ENCODE measurements at places on chromosomes 16 and 17.

- DNase-seq: no peak
These were observed 156.2 kb upstream of the TNRC6C start for GRCh38 chr17:77802333-77802615.

DNA sequence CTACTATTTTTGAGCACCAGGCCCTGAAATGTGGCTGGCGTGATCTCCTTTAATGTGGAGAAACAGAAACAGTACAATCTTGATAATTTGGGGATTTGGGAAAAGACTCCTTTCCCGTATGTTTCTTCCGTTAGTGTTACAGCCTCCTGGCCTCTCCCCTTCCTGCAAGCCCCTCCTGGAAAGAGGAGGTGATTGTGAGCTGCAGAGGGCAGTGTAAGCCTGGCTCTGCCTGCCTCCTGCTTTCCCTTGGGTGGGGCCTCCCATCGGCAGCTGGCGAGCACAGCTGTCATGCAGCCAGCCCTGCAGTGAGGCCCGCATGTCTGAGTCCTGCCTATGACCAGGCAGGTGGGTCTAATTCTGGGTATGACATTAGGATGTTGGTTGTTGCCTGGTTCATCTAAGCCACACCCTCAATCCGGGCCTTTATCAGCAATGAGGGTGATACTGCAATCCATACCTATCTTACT is 48.7 kb upstream of the WSB1 start:
- peak; percentile 82 for DNase-seq

GRCh38 chr17:46154151-46154816 is 38.9 kb downstream of the KANSL1 start:
- DNase-seq: no peak

- DNase-seq: no peak
These were observed 53.9 kb downstream of the USP22 start for GRCh38 chr17:20988896-20989295.

- DNase-seq: peak; percentile 48
These were observed at the start of gene SYT17 for GRCh38 chr16:19167710-19168370. TSS of gene SYT17 (plus strand) at chr16:19168240. CDS start at chr16:19168647, 407 bp downstream.

GRCh38 chr17:57689254-57689653 is 55.8 kb downstream of the CCDC182 start:
- DNase-seq: no peak

GRCh38 chr17:74213861-74214391 is 555 bp downstream of the TTYH2 start:
- DNase-seq: no peak

DNA sequence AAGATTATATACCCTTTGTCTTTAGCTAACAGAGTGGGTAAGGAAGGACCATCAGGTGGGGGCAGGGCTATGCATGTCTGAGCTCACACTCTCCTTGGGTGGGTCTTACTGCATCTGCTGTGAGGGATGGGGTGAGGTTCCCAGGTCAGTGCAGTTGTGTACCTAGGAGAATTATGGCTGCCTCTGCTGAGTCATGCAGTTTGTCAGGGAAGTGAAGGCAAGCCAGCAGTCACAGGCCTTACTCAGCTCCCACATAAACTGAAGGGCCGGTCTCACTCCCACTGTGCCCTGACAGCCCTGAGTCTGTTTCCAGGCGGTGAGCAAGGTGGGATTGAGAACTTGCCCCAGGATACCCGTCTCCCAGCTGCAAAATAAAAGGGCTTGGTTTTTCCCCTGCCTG is 328.6 kb downstream of the MAP2K6 start:
- DNase-seq: no peak

DNA sequence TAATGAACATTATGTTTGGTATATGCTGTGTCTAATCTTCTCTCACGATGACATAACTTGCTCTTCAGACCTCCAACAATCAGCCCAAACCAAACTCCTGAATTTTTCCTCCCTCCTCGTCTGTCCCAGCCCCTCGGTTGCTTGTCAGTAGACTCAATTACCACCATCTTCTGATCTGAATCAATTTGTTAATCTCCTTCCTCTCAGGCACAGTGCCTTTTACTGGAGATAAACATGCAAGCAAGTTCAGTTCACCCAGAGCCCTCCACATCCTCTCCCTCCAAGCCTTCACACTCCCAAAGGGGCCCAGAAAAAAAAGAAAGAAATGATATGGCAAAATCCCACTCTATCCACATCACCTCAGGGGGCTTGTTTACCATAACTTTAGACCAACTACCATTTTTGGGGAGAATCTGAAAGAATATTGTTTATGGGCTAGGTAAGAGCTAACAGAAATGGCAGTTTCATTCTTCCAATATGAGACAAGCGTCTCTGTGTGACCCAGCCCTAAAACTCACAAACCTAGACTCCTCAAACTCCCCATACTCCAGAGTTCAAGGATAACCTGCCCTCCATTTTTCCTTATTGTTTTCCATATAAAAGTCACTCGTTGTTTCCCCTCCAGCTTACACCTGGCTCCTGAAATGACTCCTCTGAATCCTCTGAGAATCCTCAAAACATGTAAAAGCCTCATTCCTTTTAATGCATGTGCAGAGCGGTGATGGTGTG is 1.5 kb downstream of the TEX2 start:
- no peak for DNase-seq

- DNase-seq: peak; percentile 32
These were observed 9.1 kb downstream of the FOXK2 start for GRCh38 chr17:82528484-82529265.

DNA sequence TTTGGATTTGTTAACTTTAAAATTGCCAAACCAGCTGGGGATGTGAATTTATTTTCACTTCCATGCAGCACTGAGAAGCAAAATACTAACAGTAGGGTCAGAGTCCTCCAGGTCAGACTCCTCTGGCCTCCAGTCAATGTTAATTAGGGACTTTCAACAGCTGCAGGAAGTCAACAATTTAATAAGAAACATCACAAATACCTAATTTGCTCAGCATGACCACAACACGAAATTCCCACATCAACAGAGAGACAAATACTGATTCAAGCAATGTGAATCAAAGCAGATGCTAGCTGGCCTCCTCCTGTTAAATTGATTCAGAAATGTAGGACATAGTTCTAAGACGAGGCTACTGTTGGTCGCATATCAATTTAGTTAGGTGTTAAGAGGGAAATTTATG is 111.7 kb downstream of the ABCA8 start:
- DNase-seq: no peak

GRCh38 chr17:73765824-73766563 is 121.7 kb upstream of the SDK2 start:
- no peak for DNase-seq

- no peak for DNase-seq
These were observed 3.2 kb downstream of the ZSCAN10 start for GRCh38 chr16:3095869-3096268.

All from NCI-H1694 treated with DMSO at 0.1 percent for 48 hours (cell line).